ENCODE measurements at places on chromosomes 7 and 10.

DNA sequence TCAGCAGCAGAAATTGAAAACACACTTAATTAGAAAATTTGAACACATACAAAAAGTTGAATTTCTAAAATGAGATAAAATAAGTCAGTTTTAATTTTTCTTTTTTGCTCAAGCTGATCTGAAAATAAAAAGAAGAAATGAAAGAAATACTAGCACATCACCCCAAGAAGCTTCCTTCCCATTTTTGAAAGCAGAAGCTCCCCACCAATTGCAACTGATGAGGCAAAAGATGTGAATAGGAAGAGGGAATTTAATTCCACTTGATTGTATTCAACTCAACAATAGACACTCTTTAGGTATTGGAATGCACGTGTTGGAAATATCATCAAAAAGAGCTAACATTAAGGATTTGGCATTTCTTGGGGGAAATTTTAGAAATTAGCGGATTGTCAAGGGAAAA, 175.8 kb downstream of the TRIL start:
- H3K36me3 ChIP-seq: no peaks in the 10 kb centered on the region
- H3K27me3 ChIP-seq: no peaks in the 10 kb centered on the region
- H3K4me1 ChIP-seq: peaks cover 48% of the 10 kb centered on the region
- H3K4me3 ChIP-seq: peak overlapping the region; percentile 8
- no peak for DNase-seq
- no peak overlapping the region for H3K27ac ChIP-seq

DNA sequence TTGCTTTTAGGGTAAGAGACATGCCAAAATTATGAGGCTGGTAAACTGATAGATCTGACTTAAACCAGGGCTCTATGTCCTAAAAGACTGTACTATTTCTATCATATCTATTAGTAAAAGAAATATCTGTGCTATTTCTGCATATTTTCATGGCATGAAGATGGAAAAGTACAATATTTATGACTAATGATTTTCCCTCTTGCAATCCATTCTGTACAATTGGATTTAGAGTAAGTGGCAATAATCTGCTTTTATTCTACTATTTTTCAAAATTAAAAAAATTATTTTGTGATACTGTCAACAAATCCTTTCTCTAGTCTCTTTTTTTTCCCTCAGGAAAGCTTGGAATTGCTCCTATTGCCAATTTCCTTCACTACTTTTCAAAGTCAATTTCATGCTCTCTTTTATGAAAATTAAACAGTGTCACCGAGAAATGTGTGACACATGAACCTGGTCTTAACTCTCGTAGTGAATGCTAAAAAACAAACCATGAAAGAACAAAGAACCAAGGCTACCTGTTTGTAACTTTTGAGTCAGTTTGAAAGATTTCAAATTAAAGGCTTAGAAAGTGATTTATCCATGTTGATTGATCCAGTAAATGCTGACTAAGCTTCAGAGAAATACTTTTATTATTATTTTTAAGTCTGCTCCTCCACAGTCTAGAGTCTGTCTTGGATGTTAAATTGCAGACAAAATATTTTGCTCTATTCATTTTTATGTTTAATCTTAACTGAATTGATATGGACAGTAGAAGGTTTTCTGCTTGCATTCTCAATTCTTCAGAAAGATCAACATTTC, 262.7 kb upstream of the CHRM2 start:
- no peaks in the 10 kb centered on the region for H3K36me3 ChIP-seq
- H3K27ac ChIP-seq: no peak overlapping the region
- no peaks in the 10 kb centered on the region for H3K27me3 ChIP-seq
- no peak overlapping the region for H3K4me3 ChIP-seq
- H3K4me1 ChIP-seq: no peaks in the 10 kb centered on the region

GRCh38 chr10:97086530-97086929, 99.2 kb downstream of the SLIT1 start:
- DNase-seq: no peak
- no peak overlapping the region for H3K27ac ChIP-seq
- H3K4me1 ChIP-seq: peaks cover 4% of the 10 kb centered on the region
- no peaks in the 10 kb centered on the region for H3K36me3 ChIP-seq

- peaks cover 8% of the 10 kb centered on the region for H3K27me3 ChIP-seq
- H3K4me1 ChIP-seq: no peaks in the 10 kb centered on the region
- H3K27ac ChIP-seq: no peak overlapping the region
- H3K4me3 ChIP-seq: no peak overlapping the region
- H3K36me3 ChIP-seq: no peaks in the 10 kb centered on the region
Observed at GRCh38 chr10:5509236-5509635, 9.9 kb upstream of the CALML5 start.

GRCh38 chr7:14690486-14690885, 212.1 kb downstream of the DGKB start:
- no peak for DNase-seq
- no peak overlapping the region for H3K27ac ChIP-seq
- no peaks in the 10 kb centered on the region for H3K27me3 ChIP-seq
- H3K4me1 ChIP-seq: no peaks in the 10 kb centered on the region

All from activated B cell treated with CpG ODN at 0.5 μM for 24 hours (primary cell).